ENCODE measurements at places on chromosomes 3 and 15. TPM values are rescaled to one million over a fixed set of nuclear protein-coding genes. Genes with fewer than 3 reads are reported as not detected.

RARRES1 gene
- total RNA-seq: not detected

NR2E3 gene
- 8.8 TPM for total RNA-seq

RGMA gene
- 52.7 TPM for total RNA-seq

GCHFR gene
- total RNA-seq: not detected

C3orf20 gene
- not detected for total RNA-seq

ITPKA gene
- 8.4 TPM for total RNA-seq

SERPINI1 gene
- 0.23 TPM for total RNA-seq

STAG1 gene
- 28.8 TPM for total RNA-seq

ACAN gene
- total RNA-seq: not detected

GRCh38 chr15:31781261-31781660 lies 249.1 kb upstream of the CHRNA7 start:
- no peak for DNase-seq

GRCh38 chr3:54871867-54872266 lies 56.0 kb downstream of the LRTM1 start:
- no peak for DNase-seq

GRCh38 chr3:29083676-29084075 lies 197.2 kb upstream of the RBMS3 start:
- no peak for DNase-seq

GRCh38 chr3:177337541-177338331 lies 140.5 kb upstream of the TBL1XR1 start:
- DNase-seq: no peak

- no peak for DNase-seq
Measured at GRCh38 chr3:15092686-15093085, 6.3 kb downstream of the RBSN start.

DNA sequence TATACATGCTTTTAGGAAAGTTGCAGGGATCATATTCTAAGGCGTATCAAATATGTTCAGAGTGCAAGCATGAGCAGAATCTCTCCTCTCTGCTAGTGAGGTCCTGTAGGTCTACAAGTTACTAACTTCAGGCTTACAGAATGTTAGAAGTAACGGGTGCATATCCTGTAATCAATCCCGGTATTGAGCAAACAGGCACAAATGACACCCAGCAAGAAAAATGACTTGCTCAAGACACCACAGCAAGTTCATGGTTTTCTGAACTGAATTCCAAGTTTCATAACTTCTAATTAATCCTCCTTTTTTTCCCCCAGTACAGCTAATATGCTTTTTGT lies 353.9 kb upstream of the TPRG1 start:
- no peak for DNase-seq

GRCh38 chr3:134898181-134898754 lies 103.2 kb downstream of the EPHB1 start:
- DNase-seq: no peak

DNA sequence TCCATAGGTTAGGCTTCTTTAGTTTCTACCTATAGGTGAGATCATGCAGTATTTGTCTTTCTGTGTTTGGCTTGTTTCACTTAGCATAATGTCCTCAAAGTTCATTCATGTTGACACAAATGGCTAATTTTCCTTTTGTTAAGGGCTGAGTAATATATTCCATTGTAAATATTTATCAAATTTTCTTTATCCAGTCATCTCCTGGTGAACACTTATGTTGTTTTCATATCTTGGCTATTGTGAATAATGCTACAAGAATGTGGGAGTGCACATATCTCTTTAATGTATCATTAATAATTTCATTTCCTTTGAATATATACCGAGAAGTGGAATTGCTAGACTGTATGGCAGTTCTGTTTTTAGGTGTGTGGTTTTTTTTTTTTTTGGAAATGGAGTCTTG lies 250.9 kb upstream of the SEMA6D start:
- no peak for DNase-seq

DNA sequence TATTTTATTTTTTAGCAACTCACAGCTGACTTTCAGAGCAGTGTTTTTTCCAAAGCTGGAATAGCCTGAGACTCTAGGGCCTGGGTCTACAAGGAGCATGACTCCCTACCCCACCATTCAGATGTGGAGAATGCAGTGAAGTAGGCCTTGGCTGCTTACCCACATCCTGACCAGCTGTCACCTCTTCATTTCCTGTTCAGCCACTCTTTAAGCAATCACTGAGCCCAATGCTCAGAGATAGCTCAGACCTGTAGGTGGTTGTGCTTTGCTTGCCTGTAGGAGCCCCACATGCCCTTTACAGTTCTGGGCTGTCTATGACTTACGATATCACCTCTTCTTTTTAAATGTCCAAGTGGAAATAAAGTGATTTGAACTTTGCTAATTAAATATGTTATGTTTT lies 148.1 kb downstream of the NEK11 start:
- peak; percentile 73 for DNase-seq

DNA sequence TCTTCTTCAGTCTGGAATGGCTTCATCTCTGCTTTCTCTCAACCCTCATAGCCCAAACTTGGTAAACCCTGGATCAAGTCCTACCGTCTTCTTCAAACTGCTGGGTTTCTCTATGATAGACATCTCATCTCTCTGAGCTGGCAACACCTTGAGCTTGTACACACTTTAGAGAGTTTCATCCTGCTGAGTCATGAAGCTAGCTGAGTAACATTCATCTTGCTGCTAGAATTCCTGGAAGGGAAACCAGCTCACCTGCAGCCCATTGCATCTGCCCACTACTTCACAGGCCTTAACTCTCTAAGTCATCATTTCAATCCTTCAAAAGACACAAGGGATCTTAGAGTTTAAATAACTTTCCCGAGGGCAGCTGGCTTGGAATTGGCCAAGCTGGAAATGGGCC lies 175.5 kb upstream of the RORA start:
- DNase-seq: no peak

GRCh38 chr3:148208975-148209374 lies 488.7 kb upstream of the AGTR1 start:
- DNase-seq: no peak

DNA sequence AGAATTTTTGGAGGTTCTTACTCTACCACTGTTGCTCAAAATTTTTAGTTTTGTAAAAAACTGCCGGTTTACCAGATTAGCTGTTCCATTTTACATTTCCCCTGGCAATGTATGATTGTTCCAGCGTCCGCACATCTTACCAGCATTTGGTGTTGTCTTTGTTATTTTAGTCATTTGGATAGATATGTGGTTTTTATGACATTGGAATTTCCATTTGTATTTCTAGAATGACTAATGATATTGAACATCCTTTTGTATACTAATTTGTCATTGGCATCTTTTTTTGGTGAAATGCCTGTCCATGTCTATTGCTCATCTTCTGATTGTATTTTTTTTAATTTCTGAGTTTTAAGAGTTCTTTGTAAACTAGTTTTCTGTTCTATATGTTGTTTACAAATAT lies 28.5 kb downstream of the LRRC28 start:
- DNase-seq: no peak

GRCh38 chr3:120033596-120033995 lies 60.7 kb downstream of the GSK3B start:
- no peak for DNase-seq

- no peak for DNase-seq
Measured at GRCh38 chr3:102124282-102124681, 275.0 kb downstream of the NFKBIZ start.

Measured in SJCRH30 (cell line).